ENCODE measurements at places on chromosomes 3 and 15. TPM values are rescaled to one million over a fixed set of nuclear protein-coding genes. Genes with fewer than 3 reads are reported as not detected.

Gene AADACL2
- not detected for polyA plus RNA-seq

Gene PTX3
- polyA plus RNA-seq = 10.4 TPM

DNA sequence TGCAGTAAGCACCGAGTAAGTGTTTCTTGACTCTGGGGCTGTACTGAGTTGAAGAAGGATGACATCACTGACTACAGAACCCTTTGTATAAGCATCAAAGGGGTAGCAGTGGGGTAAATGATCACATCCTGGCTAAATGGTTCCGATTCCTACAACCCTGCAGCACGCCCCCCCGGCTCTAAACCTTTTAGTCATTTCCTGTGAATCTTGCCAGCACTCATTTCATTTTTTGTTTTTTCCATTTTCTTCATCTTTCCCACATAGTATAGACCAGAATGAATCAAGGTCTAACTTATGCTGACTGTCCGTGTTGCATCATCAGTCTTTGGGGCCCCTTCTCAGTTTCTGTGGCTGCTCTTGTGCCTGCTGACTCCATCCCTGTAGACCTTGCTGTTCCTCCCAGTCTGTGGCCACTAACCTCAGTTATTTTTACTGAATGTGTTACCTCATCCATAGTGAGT, 383.1 kb upstream of the TPRG1 start:
- DNase-seq = no peak
- H3K27me3 ChIP-seq = no peaks in the 10 kb centered on the region
- no peaks in the 10 kb centered on the region for H3K36me3 ChIP-seq
- H3K4me1 ChIP-seq = no peaks in the 10 kb centered on the region
- no peak overlapping the region for H3K4me3 ChIP-seq

- H3K4me3 ChIP-seq = peak overlapping the region; percentile 88
- no peaks in the 10 kb centered on the region for H3K27me3 ChIP-seq
- no peaks in the 10 kb centered on the region for H3K36me3 ChIP-seq
- H3K4me1 ChIP-seq = peaks cover 7% of the 10 kb centered on the region
- H3K27ac ChIP-seq = peak overlapping the region; percentile 89
- no peak for DNase-seq
These were observed 1.0 kb downstream of the MYO9A start for GRCh38 chr15:72116731-72117485.

DNA sequence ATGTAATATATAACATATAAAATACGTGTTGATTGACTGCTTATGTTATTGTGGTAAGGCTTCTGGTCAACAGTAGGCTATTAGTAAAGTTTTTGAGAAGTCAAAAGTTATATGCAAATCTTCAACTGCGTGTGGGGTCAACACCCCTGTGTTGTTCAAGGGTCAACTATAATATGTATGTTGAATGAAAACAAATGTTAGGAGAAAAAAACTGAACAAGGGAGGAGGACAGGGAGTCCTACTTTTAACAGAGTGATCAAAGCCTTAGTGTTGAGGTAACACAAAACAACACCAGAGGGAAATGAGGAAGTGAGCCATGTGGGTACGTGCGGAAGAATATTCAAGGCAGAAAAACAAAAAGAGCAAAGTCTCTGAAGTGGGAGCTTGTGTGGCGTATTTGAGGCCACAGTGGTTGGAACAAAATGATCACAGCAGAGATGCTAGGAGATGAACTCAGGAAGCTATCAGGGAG, 62.5 kb downstream of the SFMBT1 start:
- no peaks in the 10 kb centered on the region for H3K36me3 ChIP-seq
- no peak for DNase-seq
- H3K4me3 ChIP-seq = no peak overlapping the region
- H3K4me1 ChIP-seq = no peaks in the 10 kb centered on the region

- H3K27ac ChIP-seq = no peak overlapping the region
- DNase-seq = no peak
- H3K4me1 ChIP-seq = peaks cover 30% of the 10 kb centered on the region
These were observed 15.2 kb upstream of the KLHL40 start for GRCh38 chr3:42670051-42670576.

- no peak overlapping the region for H3K4me3 ChIP-seq
- no peaks in the 10 kb centered on the region for H3K27me3 ChIP-seq
- H3K36me3 ChIP-seq = no peaks in the 10 kb centered on the region
- no peak for DNase-seq
- no peak overlapping the region for H3K27ac ChIP-seq
These were observed 325.0 kb downstream of the OTOL1 start for GRCh38 chr3:161821591-161821990.

DNA sequence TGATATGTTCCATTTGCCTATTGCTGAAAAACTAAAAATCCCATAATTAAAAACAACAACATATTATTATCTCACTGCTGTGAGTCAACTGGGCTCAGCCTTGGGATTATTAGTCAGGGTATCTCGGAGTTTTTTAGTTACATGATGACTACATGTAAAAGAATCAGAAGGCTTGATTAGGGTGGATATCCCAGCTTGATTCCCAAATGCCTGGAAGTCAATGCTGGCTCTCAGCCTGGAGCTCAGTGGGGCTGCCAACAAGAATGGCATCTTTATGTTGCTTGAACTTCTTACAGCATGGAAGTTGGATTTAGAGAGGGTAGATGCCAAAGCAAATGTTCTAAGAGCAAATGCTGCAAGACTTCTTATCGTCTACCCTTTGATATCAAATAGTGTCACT, 278.5 kb downstream of the PLOD2 start:
- H3K27me3 ChIP-seq = no peaks in the 10 kb centered on the region
- H3K27ac ChIP-seq = no peak overlapping the region
- no peak for DNase-seq
- no peak overlapping the region for H3K4me3 ChIP-seq
- no peaks in the 10 kb centered on the region for H3K36me3 ChIP-seq

DNA sequence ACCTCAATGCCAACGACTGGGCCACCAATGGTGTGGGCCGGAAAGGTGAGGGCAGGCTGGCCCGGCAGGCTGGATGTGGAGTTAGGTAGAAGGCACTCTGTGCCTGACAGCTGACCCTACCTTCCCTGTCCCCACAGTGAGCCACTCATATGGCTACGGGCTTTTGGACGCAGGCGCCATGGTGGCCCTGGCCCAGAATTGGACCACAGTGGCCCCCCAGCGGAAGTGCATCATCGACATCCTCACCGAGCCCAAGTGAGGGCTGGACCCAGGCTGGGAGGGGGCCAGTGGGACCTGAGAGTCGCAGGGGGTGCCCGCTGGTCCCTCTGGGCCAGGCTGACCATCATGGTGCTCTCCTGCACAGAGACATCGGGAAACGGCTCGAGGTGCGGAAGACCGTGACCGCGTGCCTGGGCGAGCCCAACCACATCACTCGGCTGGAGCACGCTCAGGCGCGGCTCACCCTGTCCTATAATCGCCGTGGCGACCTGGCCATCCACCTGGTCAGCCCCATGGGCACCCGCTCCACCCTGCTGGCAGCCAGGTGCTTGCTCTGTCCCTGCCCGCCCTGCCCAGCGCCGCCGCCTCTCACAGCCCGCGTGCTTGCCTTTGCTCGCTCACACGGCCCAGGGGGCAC, 4.5 kb upstream of the FES start:
- no peaks in the 10 kb centered on the region for H3K27me3 ChIP-seq
- no peak overlapping the region for H3K4me3 ChIP-seq

Gene TUSC7
- not detected for polyA plus RNA-seq

- H3K36me3 ChIP-seq = peaks cover 2% of the 10 kb centered on the region
- H3K27ac ChIP-seq = no peak overlapping the region
- no peaks in the 10 kb centered on the region for H3K27me3 ChIP-seq
- H3K4me1 ChIP-seq = no peaks in the 10 kb centered on the region
- H3K4me3 ChIP-seq = no peak overlapping the region
These were observed 36.3 kb downstream of the ESYT3 start for GRCh38 chr3:138470687-138471086.

GRCh38 chr15:40756938-40757337, 1.9 kb upstream of the RMDN3 start:
- H3K4me1 ChIP-seq = peaks cover 23% of the 10 kb centered on the region
- H3K36me3 ChIP-seq = peaks cover 4% of the 10 kb centered on the region
- no peak overlapping the region for H3K4me3 ChIP-seq
- H3K27ac ChIP-seq = no peak overlapping the region

DNA sequence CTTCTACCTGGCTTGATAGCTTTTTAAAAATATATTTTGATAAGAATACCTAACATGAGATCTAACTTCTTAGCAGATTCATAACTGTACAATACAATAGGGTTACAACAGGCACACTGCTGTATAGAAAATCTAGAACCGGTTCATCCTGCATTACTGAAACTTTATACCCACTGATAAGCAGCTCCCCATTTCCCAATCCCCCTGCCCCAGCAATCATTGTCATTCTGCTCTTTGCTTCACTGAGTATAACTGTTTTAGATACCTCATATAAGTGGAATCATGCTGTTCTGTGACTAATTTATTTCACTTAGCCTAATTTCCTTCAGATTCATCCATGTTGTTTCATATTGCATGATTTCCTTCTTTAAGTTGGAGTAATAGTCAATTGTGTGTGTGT, 906.0 kb downstream of the GBE1 start:
- no peaks in the 10 kb centered on the region for H3K27me3 ChIP-seq
- H3K4me1 ChIP-seq = no peaks in the 10 kb centered on the region
- no peak for DNase-seq
- no peak overlapping the region for H3K27ac ChIP-seq

- DNase-seq = peak; percentile 97
- H3K27me3 ChIP-seq = no peaks in the 10 kb centered on the region
- peaks cover 7% of the 10 kb centered on the region for H3K4me1 ChIP-seq
- H3K27ac ChIP-seq = peak overlapping the region; percentile 95
These were observed 59.2 kb upstream of the FAM174B start for GRCh38 chr15:92714477-92715401.
